PC-3 (cell line): ENCODE measurements at places on chromosomes 5 and 9. TPM values are rescaled to one million over a fixed set of nuclear protein-coding genes. Genes with fewer than 3 reads are reported as not detected.

Gene PCDHGA4
- 0.04 TPM in 1 of 2 replicates, not detected in the other for total RNA-seq

Gene BARHL1
- not detected in 2 replicates for total RNA-seq

Gene ADAMTS12
- total RNA-seq, result 0.18 and 3.3 TPM in 2 replicates

Gene CACNA1B
- not detected in 2 replicates for total RNA-seq

Gene ITGA1
- 3.4 and 4.7 TPM in 2 replicates for total RNA-seq

Gene SPINK4
- not detected in 2 replicates for total RNA-seq

Gene PWWP2A
- total RNA-seq, result 14.2 and 15.3 TPM in 2 replicates

Gene RUSC2
- 10.7 and 13.3 TPM in 2 replicates for total RNA-seq

Gene EGR1
- 1.5 and 1.9 TPM in 2 replicates for total RNA-seq

Gene MAMDC2
- not detected in 2 replicates for total RNA-seq

Gene INSL6
- not detected in 2 replicates for total RNA-seq

Gene RAB3C
- total RNA-seq, result not detected in 2 replicates

Gene SH2D3C
- 0.26 and 1.0 TPM in 2 replicates for total RNA-seq

Gene OBP2B
- total RNA-seq, result not detected in 2 replicates

Gene LMAN2
- total RNA-seq, result 310 and 369 TPM in 2 replicates

Gene IFNA2
- not detected in 2 replicates for total RNA-seq

Gene EPB41L4B
- total RNA-seq, result 11.2 and 13.8 TPM in 2 replicates

Gene IL3
- not detected in 2 replicates for total RNA-seq

DNA sequence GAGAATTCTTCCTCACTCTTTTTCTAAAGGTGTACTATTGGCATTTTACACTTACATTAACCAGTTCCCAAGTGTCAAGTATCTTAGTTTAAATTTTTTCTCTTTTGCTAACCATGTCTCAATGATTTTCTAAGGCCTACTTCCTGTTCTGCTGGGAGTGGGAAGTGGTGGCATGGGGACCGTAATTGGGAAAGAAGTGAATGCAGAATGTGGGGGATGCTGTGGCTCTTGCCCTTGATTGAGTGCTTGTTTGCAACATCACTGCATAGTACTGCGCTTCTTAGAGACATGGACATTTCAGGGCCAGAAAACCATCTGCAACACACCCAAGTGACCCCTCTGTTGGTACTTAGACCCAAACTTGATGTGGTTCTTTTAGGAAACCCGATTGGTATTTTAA, 32.8 kb downstream of the MRRF start:
- DNase-seq, result no peak

- no peak for DNase-seq
Observed at GRCh38 chr5:69252437-69252836, 17.8 kb downstream of the CDK7 start.

GRCh38 chr5:105350486-105351140, 1788.0 kb upstream of the NUDT12 start:
- DNase-seq, result no peak

DNA sequence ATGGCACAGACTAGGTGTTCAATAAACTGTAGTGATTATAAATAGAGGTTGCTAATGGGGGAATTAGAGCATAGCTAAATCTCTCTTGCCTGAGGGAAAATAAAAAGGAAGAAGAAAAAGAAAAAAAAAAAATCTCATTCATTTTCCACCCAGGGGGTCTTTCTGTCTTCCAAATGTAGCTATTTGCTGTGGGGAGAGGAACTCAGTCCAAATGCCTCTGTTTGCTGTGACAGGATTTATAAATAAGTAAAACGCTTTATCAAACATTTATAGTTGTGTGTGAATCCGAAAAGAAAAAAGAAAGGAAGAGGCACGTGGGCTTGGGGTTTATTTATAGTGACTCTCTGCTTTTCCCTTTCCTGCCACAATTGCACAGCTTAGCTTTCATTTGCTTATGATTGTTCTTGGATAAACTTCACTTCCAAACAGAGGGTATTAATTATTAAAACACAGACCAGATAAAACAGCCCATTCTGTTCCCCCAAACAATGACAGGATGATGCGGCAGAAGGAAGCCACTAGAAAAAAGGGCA, 245.7 kb downstream of the ASTN2 start:
- no peak for DNase-seq

DNA sequence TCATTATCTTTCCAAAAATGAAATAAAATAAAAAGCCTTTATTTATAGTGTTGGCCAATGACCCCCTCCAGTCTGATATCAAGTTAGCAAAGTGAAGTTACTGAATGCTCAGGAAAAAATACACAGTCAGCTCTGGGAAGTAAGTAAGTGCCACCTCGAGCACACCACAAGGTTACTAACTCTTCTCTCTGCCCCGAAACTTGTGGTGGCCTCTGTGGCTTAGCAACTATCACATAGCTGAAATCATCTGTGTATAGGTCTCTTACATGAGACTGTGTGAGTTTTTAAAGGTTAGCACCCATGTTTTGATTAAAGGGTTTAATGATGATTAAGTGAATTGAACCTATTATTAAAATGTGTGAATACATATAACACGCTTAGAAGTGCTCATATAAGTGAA, 161.4 kb upstream of the KLF4 start:
- DNase-seq, result no peak

- DNase-seq, result no peak
Observed at GRCh38 chr5:96957254-96958049, 21.6 kb downstream of the LNPEP start.

DNA sequence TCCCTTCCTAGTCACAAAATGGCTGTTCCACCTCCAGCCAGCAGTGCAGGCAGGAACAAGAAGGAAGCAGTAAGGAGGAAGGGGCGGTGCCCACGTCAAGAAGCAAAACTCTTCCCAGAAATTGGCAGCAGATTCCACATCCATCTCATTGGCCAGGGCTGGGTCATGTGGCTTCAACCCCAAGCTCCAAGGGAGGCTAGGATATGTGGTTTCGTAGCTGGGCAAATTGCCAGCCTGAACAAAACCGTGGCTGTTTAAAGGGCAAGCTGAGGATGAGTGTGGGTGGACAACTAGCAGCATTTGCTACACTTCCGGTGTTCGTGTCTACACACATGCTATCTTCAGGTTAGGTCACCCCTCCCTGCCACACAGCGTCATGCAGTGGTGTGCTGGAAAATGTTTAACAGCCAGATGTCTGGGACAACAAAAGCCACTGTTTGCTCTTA, 92.1 kb upstream of the MAP1B start:
- peak; percentile 45 for DNase-seq

GRCh38 chr5:126568206-126568755, 26.7 kb downstream of the ALDH7A1 start:
- no peak for DNase-seq

GRCh38 chr9:86713470-86713869, 233.8 kb downstream of the GAS1 start:
- peak; percentile 10 for DNase-seq

DNA sequence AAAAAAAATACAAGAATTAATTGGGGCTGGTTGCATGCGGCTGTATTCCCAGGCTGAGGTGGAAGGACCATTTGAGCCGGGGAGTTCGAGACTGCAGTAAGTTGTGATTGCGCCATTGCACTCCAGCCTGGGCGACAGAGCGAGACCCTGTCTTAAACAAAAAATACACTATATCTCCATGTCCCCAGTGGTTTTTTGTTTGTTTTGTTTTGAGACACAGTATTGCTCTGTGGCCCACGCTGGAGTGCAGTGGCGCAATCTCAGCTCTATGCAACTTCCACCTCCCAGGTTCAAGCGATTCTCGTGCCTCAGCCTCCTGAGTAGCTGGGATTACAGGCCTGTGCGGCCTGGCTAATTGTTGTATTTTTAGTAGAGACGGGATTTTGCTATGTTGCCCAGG, 1.2 kb downstream of the COQ4 start:
- no peak for DNase-seq

DNA sequence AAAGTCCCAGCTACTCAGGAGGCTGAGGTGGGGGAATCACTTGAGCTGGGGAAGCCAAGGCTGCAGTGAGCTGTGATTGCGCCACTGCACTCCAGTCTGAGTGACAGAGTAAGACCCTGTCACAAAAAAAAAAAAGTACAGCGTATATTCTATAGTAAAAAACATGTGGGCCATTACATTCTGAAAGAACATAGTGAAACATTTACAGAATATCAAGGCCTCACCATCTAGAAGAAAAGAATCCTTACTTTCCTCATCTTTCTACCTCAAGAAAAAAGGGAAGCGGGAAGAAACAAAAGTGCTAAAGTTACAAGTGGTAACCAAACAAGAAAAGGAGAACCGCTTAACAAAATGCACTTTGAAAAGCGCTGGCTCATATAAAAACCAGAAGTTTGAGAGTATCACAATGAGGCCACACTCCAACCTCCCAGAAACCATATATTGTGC, 5.7 kb upstream of the SYK start:
- DNase-seq, result no peak

DNA sequence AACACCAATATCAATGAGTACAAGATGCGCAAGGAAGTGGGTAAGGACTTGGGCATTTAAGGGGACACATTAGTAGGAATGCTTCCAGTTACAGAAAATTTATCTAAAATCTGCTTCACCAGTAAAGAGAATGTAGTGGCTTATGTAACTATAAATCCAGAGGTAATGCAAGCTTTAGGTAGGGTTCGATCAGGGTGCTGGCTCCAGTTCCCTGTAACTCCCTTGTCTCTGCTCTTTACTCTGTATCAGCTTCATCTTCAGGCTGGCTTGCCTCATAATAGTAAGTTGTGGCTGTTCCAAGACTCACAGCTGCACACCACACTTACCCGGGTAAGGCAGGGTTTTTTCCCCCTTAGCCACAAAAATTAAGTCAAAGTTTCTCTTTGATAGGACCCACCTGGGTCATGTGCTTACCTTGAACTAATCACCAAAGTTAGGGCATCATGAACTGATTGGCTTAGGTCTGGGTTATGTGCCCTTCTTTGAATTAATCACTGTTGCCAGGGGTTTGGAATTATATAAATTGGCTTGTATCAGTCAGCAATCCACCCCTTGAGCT, 35.5 kb downstream of the ARHGEF37 start:
- DNase-seq, result no peak

DNA sequence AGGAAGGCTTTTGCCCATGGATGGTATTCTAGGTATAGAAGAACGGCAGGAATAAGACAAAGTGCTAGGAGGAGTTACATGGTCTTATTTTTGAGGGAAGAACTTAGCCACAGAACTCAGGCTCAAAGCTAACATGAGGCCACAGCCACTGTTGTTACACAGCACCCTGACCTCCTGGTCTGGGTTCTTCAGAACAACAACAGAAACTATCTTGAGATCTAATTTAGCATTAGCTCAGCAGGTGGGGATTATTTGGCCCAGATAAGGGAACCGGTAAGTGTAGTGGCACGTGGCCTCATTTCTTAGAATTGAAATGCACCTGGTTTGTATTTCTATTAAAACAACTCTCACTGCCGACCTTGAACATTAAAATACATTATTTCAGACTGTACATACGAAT, 1168.7 kb upstream of the SEMA6A start:
- DNase-seq, result no peak

DNA sequence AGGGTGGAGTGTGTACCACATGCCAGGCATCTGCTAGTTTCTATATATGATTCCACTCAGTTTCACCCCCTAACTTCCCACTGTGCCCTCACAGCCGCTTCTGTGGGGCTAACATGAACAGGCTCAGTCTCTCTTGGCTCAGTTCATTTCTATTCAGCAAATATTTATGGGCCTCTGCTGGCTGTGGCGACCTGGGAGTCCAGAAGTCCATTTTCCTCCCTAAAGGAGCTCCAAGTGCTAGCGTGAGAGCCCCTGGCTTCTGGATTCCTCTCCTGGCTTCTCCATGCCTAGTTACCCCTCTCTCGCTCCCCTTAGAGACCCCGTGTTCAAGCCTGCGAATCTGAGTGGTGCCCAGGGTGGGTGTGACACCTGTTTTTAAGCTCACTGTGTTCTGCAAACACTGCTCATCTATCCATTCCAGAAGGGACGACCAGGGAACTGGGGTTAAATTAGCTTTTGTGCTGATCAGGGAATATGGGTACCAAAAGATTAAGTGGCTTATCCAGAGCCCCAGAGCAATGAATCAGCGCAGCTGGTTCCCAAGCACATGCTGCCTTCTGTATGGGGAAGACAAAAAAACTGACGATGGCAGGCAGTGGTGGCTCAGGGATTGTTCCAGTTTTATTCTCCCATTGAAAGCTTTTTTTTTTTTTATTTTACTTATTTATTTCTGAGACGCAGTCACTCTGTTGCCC, 57.6 kb downstream of the HMCN2 start:
- no peak for DNase-seq

DNA sequence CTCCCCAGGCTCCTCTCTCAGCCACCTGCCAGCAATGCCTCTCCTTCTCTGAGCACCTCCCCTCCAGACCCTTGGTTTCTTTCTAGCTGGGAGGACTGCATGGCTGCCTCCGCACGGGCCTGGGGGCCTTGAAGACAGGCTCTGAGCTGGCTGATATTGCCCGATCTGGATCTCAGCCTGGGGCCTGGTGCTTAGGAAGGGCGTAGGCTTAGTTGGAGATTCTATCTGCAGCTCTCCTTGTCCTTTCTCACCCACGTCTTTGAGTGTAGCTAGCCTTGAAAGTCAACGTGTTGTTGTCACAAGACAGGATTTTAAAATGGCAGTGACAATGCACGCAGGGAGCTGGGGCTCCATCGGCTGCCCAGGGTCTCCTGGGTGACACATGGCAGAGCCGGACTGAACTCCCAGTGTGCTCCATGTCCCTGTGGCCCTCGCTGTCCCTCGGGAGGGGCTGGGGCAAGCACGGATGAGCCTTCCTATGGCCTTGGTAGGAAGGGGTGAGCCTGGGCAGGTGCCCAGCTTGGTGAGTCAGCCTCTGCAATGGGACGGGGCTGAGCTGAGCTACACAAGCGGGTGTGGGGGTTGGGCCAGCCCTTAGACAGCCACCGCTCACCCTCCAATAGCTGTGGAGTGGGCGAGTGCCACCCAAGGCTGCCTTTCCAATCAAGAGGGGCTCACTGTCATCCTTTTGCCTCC, 9.4 kb downstream of the ADAMTSL2 start:
- DNase-seq, result no peak

DNA sequence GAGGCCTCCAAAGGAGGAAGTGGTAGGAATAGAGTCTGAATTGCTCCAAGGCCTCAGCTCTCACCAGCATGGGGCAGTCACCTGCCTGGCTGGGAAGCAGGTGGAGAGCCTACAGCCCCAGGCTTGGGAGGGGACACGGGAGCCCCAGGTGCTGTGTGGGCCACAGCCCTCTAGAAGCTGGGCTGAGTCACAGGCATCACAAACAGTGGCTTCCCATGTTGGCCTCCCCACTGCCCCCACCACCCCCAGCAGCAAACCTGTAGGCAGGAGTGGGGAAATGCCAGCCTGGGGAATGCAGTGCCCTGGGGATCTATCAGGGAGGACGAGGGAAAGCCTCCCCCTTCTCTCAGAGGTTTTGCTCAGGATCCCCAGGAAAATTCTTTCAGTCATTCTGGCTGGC, 309.6 kb downstream of the SLIT3 start:
- DNase-seq, result peak; percentile 73

DNA sequence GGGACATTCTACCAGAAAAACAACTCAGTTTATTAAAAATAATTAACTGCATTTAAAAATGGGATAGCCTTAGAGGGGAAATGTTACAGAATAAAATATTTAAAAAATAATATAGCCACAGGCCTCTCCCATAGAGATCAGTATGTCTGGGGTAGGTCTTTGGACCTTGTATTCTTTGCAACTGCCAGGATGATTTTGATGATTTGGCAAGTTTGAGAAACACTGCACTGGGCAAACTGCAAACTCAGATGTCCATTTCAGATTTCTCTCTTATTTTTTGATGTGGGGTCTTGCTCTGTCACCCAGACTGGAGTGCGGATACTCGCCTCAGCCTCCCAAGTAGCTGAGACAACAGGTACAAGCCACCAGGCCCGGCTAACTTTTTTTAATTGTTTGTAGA, 24.9 kb upstream of the CCNO start:
- no peak for DNase-seq

GRCh38 chr5:10662083-10662482, 98.2 kb downstream of the ANKRD33B start:
- DNase-seq, result no peak
